Activated T-cell treated with anti-CD3 and anti-CD28 coated beads, Interleukin-2, amount 50 U/mL, for 4 hours (primary cell): ENCODE measurements at places on chromosomes 2 and 18. TPM values are rescaled to one million over a fixed set of nuclear protein-coding genes. Genes with fewer than 3 reads are reported as not detected.

DNA sequence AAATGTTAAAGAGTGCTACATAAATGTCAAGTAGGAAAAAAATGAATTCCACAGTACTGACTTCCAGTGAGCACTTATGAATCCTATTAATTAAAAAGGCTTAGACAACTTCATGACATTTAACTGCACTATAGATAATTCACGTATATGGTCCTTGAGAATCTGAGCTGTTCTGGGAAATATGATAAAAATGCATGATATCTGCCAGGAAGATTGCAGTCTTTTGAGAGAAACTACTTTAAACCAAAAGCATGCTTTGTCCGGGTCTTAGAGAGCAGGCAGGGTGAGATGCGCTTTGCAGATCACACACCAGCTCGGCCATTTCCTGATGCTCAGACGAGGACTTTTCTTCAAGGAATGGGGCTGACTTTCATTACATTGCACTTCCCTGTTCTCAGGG is 42.6 kb downstream of the CMPK2 start:
- no peak for DNase-seq

- no peak for DNase-seq
Measured at GRCh38 chr18:31512203-31512764, 14.3 kb downstream of the DSG2 start.

DNA sequence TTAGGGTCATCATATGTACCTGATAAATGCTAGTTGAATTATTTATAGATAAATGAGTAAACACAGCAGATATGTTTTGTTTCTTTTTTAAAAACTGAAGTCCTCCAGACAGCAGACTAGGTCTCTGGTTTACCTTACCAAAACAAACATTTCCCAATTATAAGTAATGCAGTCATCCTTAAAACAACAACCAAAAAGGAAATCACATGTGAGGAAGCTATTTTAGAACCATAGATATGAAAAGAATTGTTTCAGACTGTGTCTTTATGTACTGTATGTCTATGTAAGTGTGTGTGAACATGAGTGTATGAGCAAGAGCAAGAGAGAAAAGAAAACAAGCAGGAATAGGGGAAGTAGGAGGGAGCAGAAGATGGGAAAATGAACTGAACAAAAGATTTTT is 441.0 kb downstream of the CPS1 start:
- DNase-seq, result no peak

- DNase-seq, result peak; percentile 67
Measured at GRCh38 chr18:62420513-62421209, 95.6 kb downstream of the TNFRSF11A start.

- no peak for DNase-seq
Measured at GRCh38 chr18:62336618-62337017, 11.5 kb downstream of the TNFRSF11A start.

INHA gene
- total RNA-seq, result not detected
